ENCODE measurements at places on chromosomes 16 and 17. TPM values are rescaled to one million over a fixed set of nuclear protein-coding genes. Genes with fewer than 3 reads are reported as not detected.

ITGAD gene
- total RNA-seq = not detected

CEMP1 gene
- not detected for total RNA-seq

XAF1 gene
- total RNA-seq = not detected

CNGB1 gene
- total RNA-seq = 0.07 TPM

PRSS36 gene
- total RNA-seq = 0.51 TPM

KCNH4 gene
- 0.61 TPM for total RNA-seq

DOC2A gene
- 2.1 TPM for total RNA-seq

ABCA6 gene
- not detected for total RNA-seq

TLCD3B gene
- 0.30 TPM for total RNA-seq

MAPT gene
- 1.5 TPM for total RNA-seq

SNTB2 gene
- 5.4 TPM for total RNA-seq

IFI35 gene
- total RNA-seq = 18.4 TPM

CD79B gene
- not detected for total RNA-seq

KCNJ2 gene
- 0.08 TPM for total RNA-seq

SMIM5 gene
- 0.52 TPM for total RNA-seq

XYLT1 gene
- total RNA-seq = 0.74 TPM

FAM171A2 gene
- 4.1 TPM for total RNA-seq

C16orf96 gene
- total RNA-seq = not detected

FOXC2 gene
- 2.2 TPM for total RNA-seq

WNT9B gene
- total RNA-seq = not detected

SLFN12L gene
- not detected for total RNA-seq

BICDL2 gene
- not detected for total RNA-seq

CSH1 gene
- total RNA-seq = not detected

COX10 gene
- total RNA-seq = 18.6 TPM

CTF1 gene
- 0.23 TPM for total RNA-seq

TNRC6C gene
- 2.4 TPM for total RNA-seq

TEX14 gene
- total RNA-seq = not detected

FHOD1 gene
- total RNA-seq = 40.1 TPM

CCDC144A gene
- total RNA-seq = 1.4 TPM

RHBDF1 gene
- 19.8 TPM for total RNA-seq

C16orf92 gene
- not detected for total RNA-seq

HEXIM1 gene
- 54.8 TPM for total RNA-seq

SGCA gene
- 0.92 TPM for total RNA-seq

MFSD6L gene
- not detected for total RNA-seq

MSL1 gene
- total RNA-seq = 61.3 TPM

PLXDC1 gene
- 0.20 TPM for total RNA-seq

ADGRG1 gene
- total RNA-seq = 231 TPM

ARL17B gene
- total RNA-seq = 7.8 TPM

NHLRC4 gene
- 0.12 TPM for total RNA-seq

C17orf50 gene
- 0.42 TPM for total RNA-seq

OR1F1 gene
- total RNA-seq = not detected

CA10 gene
- total RNA-seq = not detected

CFAP52 gene
- total RNA-seq = not detected

TBC1D3B gene
- total RNA-seq = 1.9 TPM
